ENCODE measurements at places on chromosomes 16 and 17.

GRCh38 chr17:68627956-68628575 is 26.9 kb upstream of the FAM20A start:
- DNase-seq: no peak

DNA sequence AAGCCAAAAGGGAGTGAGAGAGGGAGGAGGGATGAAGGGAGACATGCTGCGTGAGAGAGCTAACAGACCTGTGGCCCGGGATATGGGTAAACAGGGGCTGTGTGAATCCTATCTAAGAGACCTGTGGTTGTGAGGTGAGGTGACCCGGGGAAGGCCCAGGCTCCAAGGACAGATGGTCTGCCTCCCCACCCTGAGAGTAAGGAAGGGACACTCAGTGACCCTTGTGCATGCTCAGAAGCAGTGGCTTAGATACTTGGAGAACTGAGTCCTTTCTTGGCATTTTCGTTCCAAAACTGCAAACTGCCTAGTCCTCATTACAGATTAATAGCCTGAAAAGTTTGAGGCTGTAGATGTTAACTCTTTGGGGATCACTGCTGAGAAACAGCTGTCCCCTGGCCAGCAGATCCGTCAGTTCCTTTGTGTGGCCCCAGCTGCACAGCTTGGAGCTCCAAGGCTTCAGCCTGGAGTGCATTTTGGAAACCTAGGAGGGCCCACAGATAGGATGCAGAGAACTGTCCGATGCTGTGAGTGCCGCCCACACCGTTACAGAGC is 121.6 kb downstream of the SMG6 start:
- no peak for DNase-seq

DNA sequence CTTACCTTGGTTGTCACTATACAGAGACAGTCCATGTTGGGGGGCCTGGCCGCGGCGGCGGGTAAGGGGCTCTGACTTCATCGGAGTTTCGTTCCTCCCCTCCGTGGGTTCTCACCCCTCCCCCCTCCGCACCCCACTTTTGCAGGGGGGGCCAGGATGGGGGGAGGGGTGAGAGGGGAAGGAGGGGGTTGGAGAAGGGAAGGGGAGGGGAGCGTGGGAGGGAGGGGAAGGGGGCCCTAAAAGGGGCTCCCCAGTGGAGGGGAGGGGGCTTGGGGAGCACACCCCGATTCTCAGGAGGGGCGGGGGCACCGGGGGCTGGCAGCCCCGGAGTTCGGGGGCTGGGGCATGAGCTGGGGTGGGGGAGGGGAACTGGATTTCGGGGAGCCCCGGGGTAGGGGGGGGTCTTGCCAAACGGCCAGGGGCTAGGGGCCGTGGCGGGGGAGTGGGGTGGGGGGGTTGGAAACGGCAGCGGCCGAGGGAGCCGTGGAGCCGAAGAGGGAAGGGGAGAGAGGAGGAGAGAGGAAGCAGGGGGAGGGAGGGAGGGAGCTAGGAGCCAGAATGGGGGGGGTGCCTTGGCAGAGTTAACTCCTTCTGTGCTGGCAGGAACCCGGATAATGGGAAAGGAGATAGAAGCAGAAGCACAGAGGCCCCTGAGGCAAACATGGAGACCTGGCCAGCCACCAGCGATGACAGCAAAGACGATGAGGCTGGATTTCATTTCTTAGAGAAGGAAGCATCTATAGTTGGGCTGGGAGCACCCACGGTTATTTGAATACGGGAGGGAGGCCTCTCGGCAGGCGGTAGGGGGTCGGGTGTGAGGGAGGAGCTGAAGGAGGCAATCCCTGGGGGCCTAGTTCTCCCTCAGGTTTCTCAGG is 2.3 kb downstream of the DLG4 start:
- DNase-seq: peak; percentile 64

GRCh38 chr16:15786501-15786900 is 70.3 kb downstream of the MYH11 start:
- no peak for DNase-seq

- DNase-seq: no peak
These were observed 18.4 kb downstream of the PLCG2 start for GRCh38 chr16:81797443-81797842.

DNA sequence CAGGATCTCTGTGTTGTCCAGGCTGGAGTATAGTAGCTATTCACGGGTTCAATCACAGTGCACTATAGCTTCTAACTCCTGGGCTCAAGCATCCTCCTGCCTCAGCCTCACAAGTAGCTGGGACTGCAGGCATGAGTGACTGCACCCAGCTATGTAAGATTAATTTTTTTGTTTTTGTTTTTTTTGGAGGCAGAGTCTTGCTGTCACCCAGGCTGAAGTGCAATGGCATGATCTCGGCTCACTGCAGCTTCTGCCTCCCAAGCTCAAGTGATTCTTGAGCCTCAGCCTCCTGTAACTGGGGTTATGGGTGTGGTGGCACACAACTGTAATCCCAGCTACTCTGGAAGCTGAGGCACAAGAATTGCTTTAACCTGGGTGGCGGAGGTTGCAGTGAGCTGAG is 15.8 kb downstream of the PPM1D start:
- DNase-seq: no peak

DNA sequence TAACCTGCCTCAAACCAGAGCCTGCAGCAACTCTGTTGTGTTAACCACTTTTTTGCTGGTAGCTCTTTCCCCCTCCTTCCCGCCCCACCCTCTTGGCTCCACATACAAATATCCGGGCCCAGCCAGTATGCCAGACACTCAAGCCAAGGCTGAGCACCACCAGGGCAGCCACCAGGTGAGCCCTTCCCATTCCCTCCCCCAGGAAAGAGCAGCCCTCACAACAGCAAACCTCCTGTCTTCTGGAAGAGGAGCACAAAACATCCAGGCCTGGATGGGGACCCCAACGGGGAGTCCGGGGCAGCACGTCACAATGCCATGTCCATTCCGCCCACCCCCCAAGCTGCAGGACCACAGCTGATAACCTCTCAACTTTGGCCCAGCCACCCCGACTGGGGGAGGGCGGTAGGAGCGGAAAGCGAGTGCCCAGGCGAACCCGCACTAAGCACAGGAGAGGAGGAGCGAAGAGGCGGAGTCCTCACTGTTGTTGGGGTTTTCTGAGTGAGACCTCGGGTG is 757 bp downstream of the ORMDL3 start:
- peak; percentile 7 for DNase-seq

DNA sequence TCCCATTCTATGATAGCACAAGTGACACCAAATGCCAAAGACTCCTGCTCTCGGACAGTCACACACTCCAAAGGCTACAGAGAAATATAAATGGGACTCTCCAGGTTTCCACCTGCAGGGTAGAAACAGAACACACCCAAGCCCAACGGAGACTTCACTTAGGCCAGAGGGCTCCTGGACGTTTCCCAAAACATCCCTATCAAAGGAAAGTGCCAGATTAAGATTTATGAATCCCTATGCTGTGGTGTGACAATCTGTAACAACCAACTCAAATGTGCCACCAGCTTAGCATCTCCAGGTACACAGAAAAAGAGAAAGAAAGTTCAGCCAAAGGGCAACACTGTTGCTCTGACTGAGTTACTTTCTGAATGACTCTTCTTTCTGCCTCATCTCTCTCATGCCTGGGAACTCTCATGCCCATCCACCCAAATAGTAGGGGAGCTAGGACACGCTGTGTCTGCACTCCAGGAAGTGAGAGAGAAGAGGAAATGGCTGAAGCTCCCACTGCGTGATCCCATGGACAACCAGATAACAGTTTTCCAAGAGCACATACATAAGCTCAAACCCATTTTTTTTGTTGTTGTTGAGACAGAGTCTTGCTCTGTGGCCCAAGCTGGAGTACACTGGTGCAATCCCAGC is 49.7 kb downstream of the SMG6 start:
- DNase-seq: no peak

GRCh38 chr17:82023447-82024241 is 539 bp downstream of the LRRC45 start:
- peak; percentile 49 for DNase-seq

GRCh38 chr16:65896448-65897153 is 469.9 kb upstream of the CDH5 start:
- no peak for DNase-seq

- DNase-seq: no peak
These were observed 597.4 kb downstream of the MAF start for GRCh38 chr16:79003026-79003609.

- DNase-seq: no peak
These were observed 181.5 kb upstream of the GSE1 start for GRCh38 chr16:85431431-85432124.

DNA sequence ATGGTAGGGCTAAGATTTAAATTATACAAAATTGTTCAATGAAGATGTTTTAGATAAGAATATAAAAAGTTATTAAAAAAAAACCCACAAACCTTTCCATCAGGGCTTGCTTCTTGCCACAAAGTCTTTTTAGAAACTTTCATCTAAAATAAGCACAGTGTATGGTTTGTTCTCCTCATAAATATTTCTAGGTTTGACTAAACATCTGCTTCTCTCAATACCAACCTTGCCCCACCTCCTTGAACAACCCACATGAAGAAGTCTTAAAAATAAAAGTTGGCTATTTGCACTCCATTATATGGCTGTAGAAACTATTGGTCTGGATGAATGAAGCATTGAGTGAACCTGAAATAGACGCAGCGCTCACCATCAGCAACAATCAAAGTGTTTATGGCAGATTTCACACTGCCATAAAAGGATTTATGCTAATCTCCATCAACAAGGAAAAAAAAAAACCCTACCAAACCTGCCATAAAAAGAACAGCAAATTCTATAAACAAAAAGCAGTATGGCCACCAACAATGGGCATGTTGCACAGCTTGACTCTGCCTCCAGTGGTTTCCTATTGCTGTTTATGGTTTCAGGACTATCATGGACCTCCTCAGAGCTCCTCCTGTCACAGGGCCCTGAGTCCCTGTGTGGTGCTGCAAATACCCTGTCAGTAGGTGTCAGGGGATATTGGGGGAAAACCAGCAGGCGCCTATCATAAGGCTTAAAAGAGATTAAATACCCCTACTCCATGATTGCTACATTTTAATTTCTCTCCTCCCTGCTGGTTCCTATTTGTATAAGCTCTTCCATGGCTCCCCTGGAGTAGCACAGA is 37.6 kb downstream of the SNX11 start:
- DNase-seq: no peak

GRCh38 chr17:67050471-67051154 is 6.3 kb downstream of the CACNG1 start:
- no peak for DNase-seq

GRCh38 chr16:84177741-84178073 is 9.2 kb downstream of the TAF1C start:
- peak; percentile 36 for DNase-seq

GRCh38 chr17:16913463-16913862 is 58.5 kb downstream of the TNFRSF13B start:
- no peak for DNase-seq

DNA sequence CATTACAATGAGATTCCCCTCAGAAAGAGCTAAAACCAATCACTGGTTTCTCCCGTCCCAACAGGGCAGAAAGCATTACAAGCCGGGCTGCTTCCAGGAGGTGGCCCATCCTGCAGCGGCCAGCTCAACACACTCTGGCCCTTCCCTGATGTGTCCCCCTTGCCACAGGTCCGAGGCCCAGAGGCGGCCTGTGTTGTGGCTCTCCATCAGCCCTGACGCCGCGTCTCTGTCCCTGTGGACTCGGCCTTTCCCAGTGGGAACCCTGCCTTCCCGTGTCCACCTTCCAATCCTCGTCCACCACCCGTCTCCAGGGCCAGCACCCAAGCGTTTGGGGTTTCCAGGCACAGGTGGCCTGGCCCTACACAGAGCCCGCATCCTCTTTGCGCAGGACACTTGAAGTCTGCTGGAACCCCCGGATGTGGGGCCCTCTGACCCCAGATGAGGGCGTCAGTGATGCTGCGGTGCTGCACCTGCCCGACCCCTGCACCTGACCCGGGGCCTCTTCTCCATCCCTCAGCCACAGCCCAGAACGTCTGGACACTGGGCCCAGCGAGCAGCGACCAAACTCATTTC is 21.1 kb downstream of the RAB40B start:
- no peak for DNase-seq

GRCh38 chr17:71316176-71316897 is 804.5 kb upstream of the SOX9 start:
- no peak for DNase-seq

GRCh38 chr17:27670791-27671590 is 40.0 kb downstream of the LGALS9 start:
- DNase-seq: no peak

GRCh38 chr16:66508248-66508913 is 41.5 kb downstream of the TK2 start:
- no peak for DNase-seq

DNA sequence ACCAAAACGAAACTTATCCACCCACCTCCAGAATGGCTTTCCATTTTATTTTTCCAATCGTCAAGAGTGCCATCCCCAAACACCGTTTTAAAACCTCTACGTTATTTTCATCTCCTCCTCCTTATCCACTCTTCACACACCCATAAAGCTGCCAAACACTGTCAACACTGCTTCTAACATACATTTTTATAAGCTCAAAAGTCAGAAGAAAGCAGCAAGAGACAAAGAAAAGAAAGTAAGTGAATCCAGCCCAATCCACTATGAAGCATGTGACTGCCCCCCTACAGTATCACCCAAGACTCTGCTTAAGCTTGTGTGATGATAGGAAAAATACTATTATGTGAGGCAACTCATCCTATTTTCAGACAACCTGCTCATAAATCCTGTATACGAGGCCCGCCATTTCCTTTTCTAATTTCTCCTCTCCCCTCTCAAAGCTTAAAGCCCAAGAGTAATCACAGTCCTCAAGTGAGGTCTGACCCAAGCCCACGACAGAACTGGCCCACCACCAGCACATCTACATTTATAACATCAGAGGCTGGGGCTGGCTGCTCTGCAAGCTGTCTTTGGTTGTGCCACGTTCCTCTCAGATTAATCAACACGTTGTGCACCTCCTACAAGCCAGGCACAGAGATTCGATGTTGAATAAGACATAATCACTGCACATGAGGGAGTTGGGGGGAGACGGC is 16.3 kb downstream of the USP31 start:
- DNase-seq: no peak

- DNase-seq: no peak
These were observed 53.1 kb upstream of the MARCHF10 start for GRCh38 chr17:62860962-62861873.

DNA sequence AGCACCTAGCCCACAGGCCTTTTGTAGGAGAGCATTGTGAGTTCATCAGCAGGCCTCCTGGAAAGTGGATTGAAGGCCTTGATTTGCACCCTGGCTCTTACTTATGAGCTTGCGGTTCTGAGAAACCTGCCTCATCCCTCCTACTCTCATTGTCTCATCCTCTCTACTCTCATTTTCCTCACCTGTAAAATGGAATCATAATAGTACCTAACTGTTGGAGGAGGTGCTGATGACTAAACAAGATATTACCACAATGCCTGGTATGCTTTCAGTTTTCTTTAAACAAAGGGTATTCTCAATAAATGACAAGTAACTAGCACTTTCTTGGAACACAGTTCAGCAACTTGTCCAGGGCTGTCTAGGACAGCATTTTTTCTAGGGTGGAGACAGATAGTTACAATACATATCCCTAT is 243.1 kb upstream of the MAF start:
- no peak for DNase-seq
